ENCODE measurements at places on chromosomes 1 and 21.

GRCh38 chr1:241677201-241677600 is 25.1 kb downstream of the WDR64 start:
- no peak for DNase-seq

- no peak for DNase-seq
Observed at GRCh38 chr21:45084121-45084520, 9.7 kb downstream of the ADARB1 start.

- no peak for DNase-seq
Observed at GRCh38 chr1:109241841-109242345, 7.4 kb upstream of the CELSR2 start.

DNA sequence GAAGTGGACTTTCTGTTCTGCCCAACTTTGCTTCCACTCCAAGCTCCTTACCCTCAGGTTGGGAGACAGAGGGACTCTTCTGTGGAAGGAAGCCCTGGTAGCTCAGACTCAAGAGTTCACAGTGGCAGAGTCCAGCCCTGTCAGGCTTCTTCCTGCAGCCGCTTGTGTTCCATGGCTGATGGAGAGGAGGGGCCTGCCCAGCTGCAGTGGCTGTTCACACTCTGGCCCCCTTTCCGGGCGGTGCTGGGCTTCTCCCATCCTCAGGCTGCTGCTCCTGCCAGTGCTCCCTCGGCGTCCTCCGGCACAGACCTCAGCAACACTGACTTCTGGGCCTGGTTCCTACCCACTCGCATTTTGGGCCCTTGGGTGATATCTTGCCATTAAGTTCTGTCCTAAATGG is 4.0 kb downstream of the KRTAP10-1 start:
- DNase-seq: no peak

DNA sequence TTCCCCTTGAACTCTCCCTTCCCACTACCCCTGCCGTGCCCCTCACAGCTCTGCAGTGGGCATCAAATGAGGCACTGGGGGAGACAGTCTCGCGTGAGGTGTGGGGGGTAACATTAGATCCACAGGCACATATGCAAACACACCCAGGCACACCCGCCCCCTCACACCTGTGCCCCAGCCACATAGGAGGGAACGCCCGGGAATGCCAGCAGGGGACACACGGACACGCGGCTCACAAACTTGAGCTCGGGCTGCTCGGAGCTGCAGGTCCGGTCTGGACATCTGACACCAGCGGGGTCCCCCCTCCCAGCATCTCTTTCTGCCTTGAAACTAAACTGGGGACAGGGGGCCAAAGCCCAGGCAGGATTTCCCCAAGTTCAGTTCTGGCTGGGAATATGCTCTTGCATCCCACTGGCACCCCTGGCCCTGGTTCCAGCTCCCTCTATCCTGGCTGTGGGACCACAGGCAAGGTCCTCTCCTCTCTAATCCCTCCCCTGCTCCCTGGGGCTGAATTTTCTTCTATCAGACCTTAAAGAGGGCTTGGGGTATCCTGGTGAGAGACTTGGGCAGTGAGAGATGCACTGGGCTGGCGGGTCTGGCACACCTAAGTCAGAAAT is 30.6 kb downstream of the CDCP2 start:
- no peak for DNase-seq

GRCh38 chr1:187665483-187665882 is 836.7 kb downstream of the PLA2G4A start:
- no peak for DNase-seq

DNA sequence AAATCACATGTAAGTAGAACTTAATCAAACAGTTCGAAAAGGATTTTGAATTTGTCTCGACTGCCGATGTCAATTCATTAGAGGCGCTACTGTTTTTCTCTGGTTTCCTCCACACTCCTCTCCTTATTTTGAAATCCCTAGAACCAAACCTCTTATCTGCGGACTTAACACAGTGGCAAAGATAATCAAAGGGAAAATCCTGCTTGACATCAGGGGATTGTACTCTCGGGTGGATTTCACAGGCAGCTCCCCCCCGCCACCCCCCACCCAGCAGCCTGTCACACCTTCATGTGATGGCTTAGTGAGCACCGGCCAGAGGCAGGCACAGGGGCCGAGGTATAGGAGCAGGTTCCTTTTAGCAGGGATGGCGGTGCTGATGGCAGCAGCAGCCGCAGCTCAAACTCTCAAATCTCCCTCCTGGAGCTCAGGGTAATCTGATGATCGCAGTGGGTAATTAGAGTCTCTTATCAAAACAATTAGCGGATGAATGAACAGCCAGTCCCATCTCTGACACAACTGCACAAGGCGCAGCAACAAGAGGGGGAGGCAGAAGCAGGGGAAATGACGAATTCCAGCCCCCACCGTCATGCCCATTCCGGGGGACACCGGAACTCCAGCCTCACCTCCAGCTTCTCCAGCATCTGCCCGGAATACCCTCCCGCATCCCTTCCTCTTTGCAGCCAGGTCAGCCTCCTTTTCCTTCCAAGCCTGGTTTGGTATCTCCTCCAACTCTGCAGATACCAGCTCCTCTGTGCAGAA is 80.3 kb downstream of the SSBP3 start:
- DNase-seq: no peak

DNA sequence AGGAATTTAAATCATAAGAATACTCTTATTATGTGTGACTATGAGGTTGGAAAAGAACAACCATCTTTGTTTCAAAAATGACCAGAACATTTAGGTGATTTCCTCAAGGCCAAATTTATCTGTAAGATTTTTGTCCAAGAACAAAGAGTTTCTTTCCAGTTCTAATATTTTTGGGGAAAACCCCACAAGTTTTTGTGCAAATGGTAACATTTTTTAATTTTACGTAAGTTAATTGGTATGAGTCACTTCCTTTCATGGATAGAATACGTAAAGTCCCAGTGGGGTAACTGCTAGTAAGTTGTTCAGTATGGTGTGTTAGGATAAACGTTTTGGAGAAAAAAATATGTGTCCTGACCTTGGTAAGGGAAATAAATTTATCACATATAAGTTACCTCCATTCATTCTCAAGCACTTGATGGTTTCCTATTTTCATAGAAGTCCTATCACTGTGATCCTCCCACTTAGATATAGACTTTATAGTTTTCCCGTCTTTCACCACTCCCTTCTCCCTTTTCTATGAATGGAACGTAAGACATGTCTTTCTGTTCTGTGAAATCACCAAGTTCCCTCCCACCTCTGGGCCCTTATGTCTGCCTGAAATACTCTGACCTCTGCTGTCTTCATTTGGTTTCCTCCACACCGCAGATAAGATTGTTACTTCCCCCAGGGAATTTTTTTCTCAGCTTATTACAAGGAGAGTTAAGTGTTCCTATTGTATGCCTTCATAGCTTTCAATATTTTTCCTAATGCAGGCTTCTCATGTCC is 34.9 kb upstream of the TSNAX start:
- DNase-seq: peak; percentile 16

DNA sequence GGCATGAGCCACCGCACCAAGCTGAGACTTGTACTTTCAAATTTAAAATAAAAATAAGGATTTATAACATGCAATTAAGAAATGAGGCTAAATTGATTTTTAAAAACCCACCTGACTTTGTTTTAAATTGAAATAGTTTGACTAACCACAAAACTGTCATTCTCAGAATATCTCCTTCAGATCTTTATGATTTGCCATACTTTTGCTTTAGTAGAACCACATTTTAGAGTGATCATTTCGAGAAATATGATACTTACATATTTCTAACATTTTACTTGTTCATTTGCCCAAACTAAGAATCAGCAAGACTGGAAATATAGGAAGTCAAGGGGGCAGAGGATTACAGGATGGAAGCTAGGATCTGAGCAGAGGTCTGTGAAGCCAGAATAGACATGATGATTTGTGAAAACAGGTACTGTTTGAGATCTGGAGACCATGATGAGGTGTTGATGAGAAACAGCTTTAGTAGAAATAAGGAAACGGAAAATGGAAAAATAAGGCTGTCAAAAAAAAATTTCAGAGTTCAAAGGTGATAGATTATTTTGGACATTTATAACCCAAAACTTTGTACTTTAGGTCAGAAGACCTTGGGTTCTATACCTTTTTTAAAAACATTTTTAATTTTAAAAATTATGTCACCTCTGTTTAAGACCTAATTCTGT is 44.8 kb downstream of the GIPC2 start:
- DNase-seq: no peak

GRCh38 chr1:145846201-145846612 is 777 bp downstream of the NUDT17 start:
- DNase-seq: peak; percentile 77

DNA sequence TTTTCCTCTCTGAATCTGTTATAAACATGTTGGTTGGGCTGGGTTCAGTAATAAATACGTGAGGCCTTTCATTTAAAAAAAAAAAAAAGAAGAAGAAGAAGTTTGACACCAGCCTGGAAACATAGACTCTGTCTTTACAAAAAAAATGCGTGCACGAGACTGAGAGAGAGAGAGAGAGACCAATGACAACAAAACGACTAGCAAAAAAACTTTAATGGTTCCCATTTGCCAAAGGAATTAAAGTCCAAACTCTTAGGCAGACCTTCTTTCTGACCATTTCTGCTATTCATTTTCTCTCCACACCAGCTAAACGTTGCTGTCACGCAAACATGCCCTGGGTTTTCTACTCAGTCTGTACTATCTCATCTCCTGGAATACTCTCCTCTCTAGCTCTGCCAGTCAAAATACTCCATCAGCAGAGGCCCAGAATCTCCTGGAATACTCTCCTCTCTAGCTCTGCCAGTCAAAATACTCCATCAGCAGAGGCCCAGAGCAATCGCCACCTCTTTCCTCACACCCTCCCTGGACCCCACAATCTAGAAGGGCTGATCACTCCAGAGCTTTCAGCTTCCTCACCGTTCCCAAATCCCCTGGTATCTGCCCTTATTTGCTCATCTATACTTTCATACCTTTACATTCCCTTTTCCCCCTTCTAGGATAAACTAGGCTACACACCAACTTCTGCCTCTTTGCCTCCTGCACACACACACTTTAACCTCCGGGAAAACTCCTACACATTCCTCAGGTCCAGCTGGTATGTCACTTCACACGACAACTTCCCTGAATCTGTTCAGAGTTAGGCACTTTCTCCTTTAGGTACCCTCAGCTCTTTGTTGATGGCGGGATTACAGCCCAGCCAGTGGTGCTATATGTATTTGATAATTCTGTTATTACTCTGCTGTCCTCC is 100.0 kb downstream of the CDC7 start:
- no peak for DNase-seq

DNA sequence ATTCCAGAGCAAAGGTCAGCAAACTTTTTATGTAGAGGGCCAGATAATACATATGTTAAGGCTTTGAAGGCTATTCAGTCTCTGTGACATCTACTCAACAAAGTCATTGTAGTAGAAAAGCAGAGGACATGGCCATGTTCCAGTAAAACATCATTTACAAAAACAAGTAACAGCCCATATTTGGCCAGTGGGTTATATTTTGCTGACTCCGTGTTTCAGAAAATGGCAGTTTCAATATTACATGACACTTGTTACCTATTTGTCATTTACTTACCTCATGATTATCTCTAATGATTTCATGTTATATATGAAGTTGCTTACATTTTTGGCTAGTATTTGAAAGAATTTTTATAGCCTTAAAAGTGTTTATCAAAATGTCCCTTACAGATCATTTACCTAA is 117.4 kb upstream of the B3GALT2 start:
- DNase-seq: no peak

DNA sequence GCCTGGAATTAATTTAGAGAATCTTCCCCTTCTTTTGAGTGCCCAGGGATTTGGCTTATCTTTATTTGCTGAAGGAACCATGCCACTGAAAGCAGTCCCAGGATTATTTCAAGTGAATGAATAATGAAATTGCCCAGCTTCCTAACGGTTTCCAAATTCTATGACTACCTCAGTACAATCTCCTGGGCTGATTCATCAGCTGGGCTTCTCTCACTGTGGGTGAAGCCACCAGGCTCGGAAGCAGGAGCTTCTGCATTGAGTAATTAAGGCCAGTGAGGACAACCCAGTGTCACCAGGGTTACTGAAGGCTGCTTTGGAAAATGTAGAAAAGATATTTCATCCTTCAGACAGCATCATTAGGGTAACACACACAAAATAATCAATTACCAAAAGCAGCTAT is 169.8 kb downstream of the DAB1 start:
- DNase-seq: no peak

DNA sequence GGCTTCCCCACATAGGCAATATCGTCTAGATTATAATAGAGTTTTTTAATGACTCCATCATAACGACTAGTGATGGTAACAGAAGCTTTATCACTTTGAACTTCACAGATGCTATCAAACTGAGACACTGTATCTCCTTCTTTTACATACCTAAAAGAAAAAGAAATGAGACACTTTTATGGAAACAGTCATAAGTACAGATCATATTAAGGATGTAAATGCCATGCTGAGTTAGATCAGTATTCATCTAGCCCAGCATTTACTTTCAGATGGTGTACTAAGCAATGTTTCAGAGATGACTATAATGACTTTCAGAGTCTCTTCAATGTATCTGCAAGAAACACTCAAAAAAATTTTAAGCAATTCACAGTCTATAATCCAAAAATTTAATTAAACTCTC is 18.9 kb downstream of the DBT start:
- no peak for DNase-seq

GRCh38 chr1:230085178-230085515 is 18.1 kb downstream of the GALNT2 start:
- DNase-seq: no peak

DNA sequence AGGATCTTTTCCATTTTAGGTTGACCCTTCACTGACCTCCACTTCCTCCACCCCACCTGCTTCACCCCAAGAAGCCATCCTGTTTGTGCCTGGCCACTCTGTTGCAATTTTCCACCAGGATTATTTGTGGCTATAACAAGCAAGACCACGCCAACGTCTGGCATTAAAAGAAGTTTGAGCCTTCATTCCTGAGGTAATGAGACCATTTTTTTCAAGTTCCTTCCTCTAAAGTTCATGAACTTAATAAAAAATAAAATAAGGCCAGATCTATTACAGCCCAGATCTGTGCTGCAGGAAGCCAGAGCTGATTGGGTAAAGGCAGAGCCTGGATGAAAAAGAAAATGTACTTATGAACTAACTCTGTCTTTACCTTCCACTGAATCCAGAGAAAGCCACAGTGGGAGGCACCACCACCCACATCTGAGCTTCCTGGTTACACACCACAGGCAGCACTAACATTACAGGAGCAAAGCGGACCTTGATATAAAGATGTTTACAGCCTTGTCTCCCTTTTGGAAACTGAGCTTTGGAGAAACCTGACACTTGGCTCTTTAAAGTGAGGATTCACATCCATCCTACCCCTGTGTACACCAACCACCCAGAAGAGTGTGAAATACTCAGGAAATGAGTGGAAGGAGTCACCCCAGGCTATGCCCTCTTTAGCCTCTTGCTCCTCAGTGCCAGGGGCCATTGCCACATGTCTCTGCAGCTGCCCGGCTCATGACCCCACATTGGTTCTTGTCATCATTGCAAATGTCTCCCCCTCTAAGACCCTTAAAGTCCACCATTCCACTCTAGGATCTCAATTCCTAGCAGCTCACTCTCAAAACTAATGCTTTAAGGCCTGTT is 293.6 kb downstream of the PLPP3 start:
- no peak for DNase-seq

DNA sequence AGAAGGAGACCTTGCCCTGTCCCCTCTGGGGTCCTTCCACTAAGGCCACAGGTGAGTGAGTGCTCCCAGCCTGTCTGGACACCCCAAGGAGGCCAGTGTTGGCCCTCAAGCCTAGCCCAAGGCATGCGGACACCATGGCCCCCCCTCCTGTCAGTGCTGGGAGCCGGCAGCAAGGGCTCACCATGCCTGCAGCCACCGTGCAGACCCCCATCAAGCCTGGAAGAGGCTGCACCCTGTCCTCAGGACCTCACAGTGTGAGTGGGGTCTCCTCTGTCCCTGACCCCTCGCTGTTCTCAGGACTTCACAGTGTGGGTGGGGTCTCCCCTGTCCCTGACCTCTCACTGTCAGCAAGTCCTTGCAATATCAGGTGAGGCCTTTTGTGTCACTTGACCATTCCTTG is 33.2 kb upstream of the PRSS38 start:
- DNase-seq: no peak

GRCh38 chr1:165890684-165891083 is 63.3 kb downstream of the UCK2 start:
- no peak for DNase-seq

Measured in hematopoietic multipotent progenitor cell treated with erythropoietin and hydrocortisone succinate and interleukin-3 and kit ligand, for 6 days (in vitro differentiated cells).